ENCODE measurements at places on chromosomes 6 and 20.

GRCh38 chr6:163573503-163574179 lies 159.1 kb downstream of the QKI start:
- DNase-seq, result no peak

- no peak for DNase-seq
Observed at GRCh38 chr20:62363920-62364851, 2.9 kb downstream of the LAMA5 start.

- DNase-seq, result no peak
Observed at GRCh38 chr6:97658090-97658489, 375.1 kb upstream of the MMS22L start.

DNA sequence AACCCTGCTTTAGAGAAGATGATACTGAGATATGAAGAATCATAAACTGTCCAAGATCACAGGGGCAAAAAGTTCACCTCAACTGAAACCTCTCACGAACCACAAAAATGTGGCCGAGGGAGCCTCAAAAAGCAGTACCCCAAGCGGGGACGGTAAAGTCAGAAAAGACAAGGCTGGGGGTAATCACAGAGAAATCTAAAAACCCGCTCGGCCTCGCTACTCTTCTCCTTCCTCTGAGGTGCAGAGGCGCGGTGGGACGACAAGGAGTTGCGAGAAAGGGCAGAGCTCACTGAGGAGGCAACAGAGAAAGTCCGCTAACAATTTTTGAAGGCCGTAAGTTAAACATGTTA lies 356 bp upstream of the IRAK1BP1 start:
- no peak for DNase-seq

DNA sequence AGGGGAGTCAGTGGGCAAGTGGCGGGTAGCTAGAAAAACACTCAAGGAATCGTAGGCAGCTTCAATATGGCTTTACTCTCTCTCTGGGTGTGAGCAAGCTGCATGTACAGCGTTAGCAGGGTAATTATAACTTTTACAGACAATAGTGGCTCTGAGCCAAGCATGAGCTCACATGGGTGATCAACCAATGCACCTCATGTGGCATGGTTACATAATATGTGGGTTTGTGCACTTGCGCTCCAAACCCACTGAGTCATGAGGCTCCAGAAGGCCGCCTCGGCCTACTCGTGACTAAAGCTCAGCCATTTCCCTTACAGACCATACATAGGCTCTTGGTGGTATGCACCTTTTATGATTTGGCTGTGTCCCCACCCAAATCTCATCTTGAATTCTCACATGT lies 78.4 kb upstream of the FBXL4 start:
- no peak for DNase-seq

DNA sequence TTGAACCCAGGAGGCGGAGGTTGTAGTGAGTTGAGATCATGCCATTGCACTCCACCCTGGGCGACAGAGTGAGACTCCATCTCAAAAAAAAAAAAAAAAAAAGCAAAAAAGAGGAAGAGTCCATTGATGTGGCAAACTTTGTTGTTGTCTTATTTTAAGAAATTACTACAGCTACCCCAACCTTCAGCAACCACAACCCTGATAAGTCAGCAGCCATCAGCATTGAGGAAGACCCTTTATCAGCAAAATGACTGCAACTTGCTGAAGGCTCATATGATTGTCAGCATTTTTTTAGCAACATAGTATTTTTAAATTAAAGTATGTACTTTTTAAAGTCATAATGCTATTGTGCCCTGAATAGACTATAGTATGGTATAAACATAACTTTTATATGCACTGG lies 48.8 kb downstream of the ZFP64 start:
- no peak for DNase-seq

- DNase-seq, result no peak
Observed at GRCh38 chr6:169701311-169701953, 397 bp downstream of the WDR27 start.

GRCh38 chr6:140276719-140277118 lies 902.3 kb upstream of the CITED2 start:
- DNase-seq, result no peak

DNA sequence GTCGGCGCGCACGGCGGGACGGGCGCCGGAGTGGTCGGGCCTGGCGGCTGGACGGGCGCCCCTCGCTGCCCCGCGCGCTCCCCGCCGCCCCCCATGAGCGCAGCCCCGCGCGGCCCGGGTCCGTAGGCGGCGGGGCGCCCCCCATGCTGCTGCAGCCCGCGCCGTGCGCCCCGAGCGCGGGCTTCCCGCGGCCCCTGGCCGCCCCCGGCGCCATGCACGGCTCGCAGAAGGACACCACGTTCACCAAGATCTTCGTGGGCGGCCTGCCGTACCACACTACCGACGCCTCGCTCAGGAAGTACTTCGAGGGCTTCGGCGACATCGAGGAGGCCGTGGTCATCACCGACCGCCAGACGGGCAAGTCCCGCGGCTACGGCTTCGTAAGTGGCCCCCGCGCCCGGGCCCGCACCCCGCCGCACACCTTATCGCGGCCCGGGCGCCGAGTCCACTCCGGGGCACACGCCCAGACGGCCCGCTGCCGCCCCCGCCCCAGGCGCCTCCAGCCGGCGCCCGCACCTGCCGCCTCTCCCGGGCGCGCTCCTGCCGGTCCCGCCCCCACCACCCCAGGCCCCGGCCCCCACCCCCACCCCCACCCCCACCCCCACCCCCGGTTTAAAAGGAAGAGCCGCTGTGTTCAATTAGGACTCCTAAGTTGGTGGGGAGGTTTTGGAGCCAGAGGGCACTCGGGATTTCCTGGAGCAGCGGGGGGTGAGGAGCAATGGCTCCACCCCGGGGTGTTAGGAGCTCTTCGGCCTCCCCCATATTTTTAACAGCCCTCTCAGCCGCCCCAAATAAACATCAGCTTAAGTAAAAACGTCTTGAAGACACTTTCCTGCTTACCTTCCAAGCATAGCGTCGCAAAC lies 474 bp downstream of the RBM38 start:
- peak; percentile 35 for DNase-seq

DNA sequence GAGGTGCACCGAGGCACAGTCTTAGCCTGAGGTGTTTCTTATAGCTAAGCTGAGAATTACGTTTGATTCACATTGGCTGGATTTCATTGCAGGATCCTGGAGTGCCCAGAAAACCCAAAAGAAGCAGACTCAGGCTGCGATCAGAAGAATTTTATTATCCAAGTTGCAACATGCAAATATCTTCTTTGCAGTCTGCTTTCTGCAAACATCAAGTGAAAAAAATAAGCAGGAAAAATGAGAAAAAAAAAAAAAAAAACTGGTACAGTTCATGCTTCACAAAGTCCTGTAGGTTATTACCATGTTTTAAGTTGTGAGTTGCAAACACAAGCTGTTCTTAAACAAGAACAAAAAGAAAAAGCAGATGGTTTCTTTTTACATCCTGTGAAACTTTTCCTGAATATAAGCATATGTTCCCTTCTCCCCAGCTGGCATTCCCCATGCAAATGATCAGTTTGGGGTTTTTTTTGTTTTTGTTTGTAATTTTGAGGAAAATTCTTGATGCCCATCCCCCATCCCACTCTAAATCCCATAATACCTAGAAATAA lies 349.0 kb downstream of the CBLN4 start:
- DNase-seq, result no peak

GRCh38 chr20:37075932-37076685 lies 19.7 kb downstream of the RBL1 start:
- DNase-seq, result no peak

DNA sequence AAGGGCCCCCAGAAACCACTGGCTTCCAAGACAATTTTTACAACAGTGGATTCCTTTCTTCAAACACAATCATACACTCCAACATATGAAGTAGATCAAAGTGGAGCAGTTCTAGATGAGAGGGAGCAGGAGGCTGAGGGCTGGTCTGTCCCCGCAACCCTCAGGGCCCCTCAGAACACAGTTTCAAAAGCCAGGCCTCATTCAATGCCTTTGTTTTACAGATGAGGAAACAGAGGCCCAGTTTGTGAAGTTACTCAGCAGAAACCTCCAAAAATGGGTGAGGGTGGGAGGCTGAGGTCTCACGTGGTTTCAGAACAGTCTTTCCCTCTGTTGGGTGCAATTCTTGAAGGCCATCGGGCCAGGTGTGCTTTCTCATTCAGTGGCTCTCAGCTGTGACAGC lies 134.9 kb downstream of the SCML4 start:
- DNase-seq, result no peak

- DNase-seq, result no peak
Observed at GRCh38 chr20:60691966-60692615, 560.0 kb upstream of the CDH4 start.

- no peak for DNase-seq
Observed at GRCh38 chr6:11228935-11229654, 3.4 kb downstream of the NEDD9 start.

GRCh38 chr6:90156861-90157260 lies 139.8 kb downstream of the BACH2 start:
- no peak for DNase-seq

DNA sequence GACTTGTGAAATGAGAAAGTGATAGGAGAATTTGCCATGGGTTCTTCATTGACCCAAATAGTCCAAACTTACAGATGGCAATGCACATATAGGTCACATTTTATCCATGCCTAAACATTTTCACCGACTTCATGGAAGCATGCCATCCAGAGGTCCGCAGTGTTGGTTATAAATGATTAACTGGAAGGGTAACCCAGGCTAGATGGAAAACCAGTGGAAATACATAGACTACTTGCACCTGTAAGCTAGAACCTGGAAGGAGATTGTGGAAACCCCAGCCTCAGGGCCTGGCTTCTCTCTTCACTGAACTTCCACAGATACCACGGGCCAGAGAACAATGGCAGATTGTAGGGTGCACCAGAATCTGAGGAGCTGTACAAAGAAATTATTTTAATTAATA lies 103.8 kb upstream of the SYNDIG1 start:
- no peak for DNase-seq

- no peak for DNase-seq
Observed at GRCh38 chr6:125855783-125856182, 65.0 kb downstream of the NCOA7 start.

GRCh38 chr6:15623276-15624116 lies 39.3 kb downstream of the DTNBP1 start:
- DNase-seq, result no peak

DNA sequence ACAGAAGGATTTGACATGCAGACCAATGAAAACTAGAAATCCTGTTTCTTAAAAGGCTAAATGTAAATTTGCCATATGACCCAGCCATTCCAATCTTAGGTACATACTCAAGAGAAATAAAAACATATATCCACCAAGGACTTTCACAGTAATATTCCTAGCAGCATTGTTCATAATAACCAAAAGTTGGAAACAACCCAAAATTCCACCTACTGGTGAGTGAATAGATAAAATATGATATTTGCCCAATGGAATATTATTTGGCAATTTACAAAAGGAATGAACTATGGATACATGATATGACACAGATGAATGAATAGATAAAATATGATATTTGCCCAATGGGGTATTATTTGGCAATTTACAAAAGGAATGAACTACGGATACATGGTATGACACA lies 22.7 kb downstream of the MTCL3 start:
- DNase-seq, result no peak

DNA sequence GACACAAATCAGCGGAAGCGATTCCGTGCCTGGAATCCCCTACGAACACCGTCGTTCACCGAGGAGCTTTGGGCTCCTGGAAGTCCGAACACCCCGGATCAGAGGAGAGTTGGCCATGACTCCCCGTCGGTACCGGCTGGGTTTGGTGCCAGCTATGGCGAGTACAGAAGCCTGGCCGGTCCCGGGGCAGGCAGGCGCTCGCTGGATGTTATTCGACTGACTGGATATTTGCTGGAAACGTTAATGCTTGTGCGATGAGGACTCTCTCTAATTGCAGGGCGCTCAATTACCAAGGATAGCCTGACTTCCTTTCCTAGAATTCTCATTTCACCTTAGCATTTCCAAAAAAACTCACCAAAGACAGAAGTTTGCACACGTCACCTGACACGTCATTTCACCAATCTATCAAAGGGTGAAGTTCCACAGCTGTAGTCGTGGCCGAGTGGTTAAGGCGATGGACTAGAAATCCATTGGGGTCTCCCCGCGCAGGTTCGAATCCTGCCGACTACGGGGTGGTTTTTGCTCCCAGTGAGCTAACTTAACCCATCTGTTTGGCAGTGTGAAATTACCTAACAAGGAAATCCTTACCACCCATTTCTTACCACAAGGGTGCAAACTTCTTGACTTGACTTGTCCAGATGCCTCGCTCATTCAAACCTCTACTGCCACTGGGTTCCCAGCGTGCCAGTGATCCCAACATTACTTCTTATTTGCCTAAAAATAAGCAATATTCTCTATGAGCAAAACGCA lies 22.7 kb upstream of the ZNF184 start:
- DNase-seq, result no peak

GRCh38 chr6:5922230-5922629 lies 84.5 kb downstream of the NRN1 start:
- no peak for DNase-seq

DNA sequence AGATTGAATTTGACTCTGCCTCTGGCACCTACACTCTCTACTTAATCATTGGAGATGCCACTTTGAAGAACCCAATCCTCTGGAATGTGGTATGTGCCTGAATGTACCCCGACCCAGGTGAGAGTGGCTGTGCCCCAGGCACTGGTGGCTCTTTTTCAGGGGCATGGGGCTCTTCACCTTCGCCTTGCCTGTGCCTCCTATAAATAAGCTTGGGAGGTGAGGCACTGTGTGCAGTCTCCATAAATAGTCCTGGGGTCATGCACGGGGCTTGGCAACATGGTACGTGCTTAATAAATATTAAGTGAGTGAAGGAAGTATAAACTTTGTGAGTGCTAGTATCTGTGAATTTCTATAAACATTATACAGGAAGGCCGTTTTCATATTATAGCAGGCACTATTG lies 33.0 kb downstream of the GHRH start:
- DNase-seq, result no peak

GRCh38 chr20:5127204-5127858 lies 523 bp downstream of the CDS2 start:
- peak; percentile 58 for DNase-seq

GRCh38 chr20:46229478-46230105 lies 78.7 kb downstream of the CDH22 start:
- DNase-seq, result no peak

DNA sequence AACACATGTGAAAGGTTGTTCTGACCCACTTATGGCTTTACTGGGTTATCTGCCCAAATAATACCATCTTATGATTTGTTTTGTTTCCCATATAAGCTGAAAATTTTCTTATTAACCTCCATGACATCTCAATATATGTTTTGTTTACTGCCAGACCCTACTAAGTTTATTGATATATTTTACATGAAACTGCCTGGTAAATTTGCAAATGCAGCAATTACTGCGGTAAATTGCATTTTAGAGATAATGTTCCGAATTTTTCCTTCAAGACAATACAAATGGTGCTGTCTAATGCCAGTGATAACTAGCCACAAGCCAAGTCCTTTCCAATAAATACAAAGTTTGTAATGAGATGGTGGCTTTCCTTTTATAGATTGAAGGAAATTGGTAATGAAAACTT lies 275.9 kb downstream of the SAMD5 start:
- DNase-seq, result no peak

Measured in activated CD8-positive, alpha-beta memory T cell treated with anti-CD3 and anti-CD28 coated beads, Interleukin-2, amount 50 U/mL, for 4 hours (primary cell).